ENCODE measurements at places on chromosomes 3 and 15. TPM values are rescaled to one million over a fixed set of nuclear protein-coding genes. Genes with fewer than 3 reads are reported as not detected.

BFSP2 gene
- not detected for total RNA-seq

GCHFR gene
- 6.6 TPM for total RNA-seq

HAPLN3 gene
- total RNA-seq, result 11.7 TPM

KNL1 gene
- 30.9 TPM for total RNA-seq
